Fibroblast of lung (primary cell): ENCODE measurements at places on chromosomes 4 and X. TPM values are rescaled to one million over a fixed set of nuclear protein-coding genes. Genes with fewer than 3 reads are reported as not detected.

Gene IL1RAPL1
- 0.26 and 2.8 TPM in 2 replicates for total RNA-seq

Gene MID1
- 8.5 and 20.3 TPM in 2 replicates for total RNA-seq

Gene EMD
- total RNA-seq, result 23.4 and 26.4 TPM in 2 replicates

Gene ATP8A1
- total RNA-seq, result 1.5 and 4.8 TPM in 2 replicates

Gene MAGEA4
- total RNA-seq, result not detected in 2 replicates

Gene ADH5
- 270 and 307 TPM in 2 replicates for total RNA-seq

Gene SYTL5
- under 0.01 and 1.5 TPM in 2 replicates for total RNA-seq

Gene TKTL2
- total RNA-seq, result not detected in 2 replicates

Gene NEIL3
- total RNA-seq, result 2.3 and 4.5 TPM in 2 replicates

Gene REPS2
- 0.50 and 0.77 TPM in 2 replicates for total RNA-seq

Gene FAM184B
- under 0.01 TPM in 1 of 2 replicates, not detected in the other for total RNA-seq

Gene CORIN
- under 0.01 and 1.5 TPM in 2 replicates for total RNA-seq

Gene CCSER1
- total RNA-seq, result under 0.01 TPM in 2 replicates

Gene TSPAN5
- total RNA-seq, result 75.5 and 109 TPM in 2 replicates

Gene CFP
- under 0.01 and 0.17 TPM in 2 replicates for total RNA-seq

Gene CXorf49
- total RNA-seq, result not detected in 2 replicates

Gene SASH3
- not detected in 2 replicates for total RNA-seq

Gene PASD1
- total RNA-seq, result not detected in 2 replicates

Gene MAGEB17
- total RNA-seq, result not detected in 2 replicates

Gene SMR3B
- not detected in 2 replicates for total RNA-seq

Gene TMEM31
- total RNA-seq, result not detected in 2 replicates

Gene GYPA
- total RNA-seq, result not detected in 2 replicates

Gene PPEF2
- total RNA-seq, result not detected in 2 replicates

Gene SH3RF1
- total RNA-seq, result 10.5 and 13.0 TPM in 2 replicates

Gene PIR
- 17.0 and 21.3 TPM in 2 replicates for total RNA-seq

Gene ART3
- total RNA-seq, result not detected in 2 replicates

Gene DACH2
- total RNA-seq, result 0.51 and 0.99 TPM in 2 replicates

Gene GJB1
- total RNA-seq, result not detected in 2 replicates

Gene CLGN
- 11.8 and 18.0 TPM in 2 replicates for total RNA-seq
